ENCODE measurements at places on chromosomes 4 and X.

GRCh38 chr4:31998807-31999206 lies 1278.6 kb downstream of the PCDH7 start:
- no peak for DNase-seq

DNA sequence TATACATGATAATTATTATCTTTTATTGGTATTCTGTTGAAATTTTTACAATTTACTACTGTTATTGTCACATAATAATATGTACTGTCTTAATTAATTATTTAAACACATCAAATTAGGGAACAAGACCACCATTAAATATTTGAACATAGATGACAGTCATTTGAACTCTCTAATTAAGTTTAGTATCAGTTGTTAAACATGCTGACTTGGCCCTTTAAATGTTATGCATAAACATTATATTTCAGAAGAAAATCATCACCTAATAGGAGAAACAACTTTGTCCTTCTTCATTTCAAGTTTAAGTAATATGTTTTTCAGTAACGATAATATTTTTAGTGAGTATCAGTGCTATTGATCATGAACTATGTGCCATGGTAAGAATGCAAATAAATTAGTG lies 623.5 kb upstream of the GNPDA2 start:
- no peak for DNase-seq

DNA sequence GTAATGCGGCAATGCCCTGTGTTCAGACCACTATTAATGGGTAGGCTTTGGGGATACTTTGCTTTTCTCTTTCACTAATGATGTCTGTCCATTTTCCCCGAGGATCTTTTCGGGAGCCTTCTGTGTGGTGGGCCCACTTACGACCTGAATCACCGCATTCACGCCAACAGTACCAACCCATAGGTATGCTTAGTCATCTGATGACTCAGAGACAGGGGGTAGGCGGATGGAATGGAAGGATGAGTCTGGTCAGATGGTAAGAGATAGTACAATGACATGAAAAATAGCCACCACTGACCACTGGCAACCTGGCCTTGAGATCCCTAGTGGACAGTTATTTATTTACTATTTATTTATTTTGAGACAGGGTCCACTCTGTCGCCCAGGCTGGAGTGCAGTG lies 76.0 kb upstream of the DHRSX start:
- DNase-seq, result no peak

- no peak for DNase-seq
These were observed 244.3 kb downstream of the ARHGAP10 start for GRCh38 chr4:147975933-147976928.

GRCh38 chrX:138954976-138955375 lies 243.5 kb upstream of the FGF13 start:
- DNase-seq, result no peak

GRCh38 chr4:42906891-42907759 lies 14.6 kb downstream of the GRXCR1 start:
- DNase-seq, result no peak

- no peak for DNase-seq
These were observed 22.4 kb downstream of the PCDH18 start for GRCh38 chr4:137509855-137510282.
